Lower lobe of right lung (tissue), 2 donors: ENCODE measurements at places on chromosomes 2 and 18. TPM values are rescaled to one million over a fixed set of nuclear protein-coding genes. Genes with fewer than 3 reads are reported as not detected.

GRCh38 chr2:212540341-212540740 is 1.7 kb upstream of the ERBB4 start:
- no peak overlapping the region for H3K4me3 ChIP-seq
- no peak overlapping the region for H3K27ac ChIP-seq
- H3K4me1 ChIP-seq: peaks cover 12% of the 10 kb centered on the region
- no peak for DNase-seq

DNA sequence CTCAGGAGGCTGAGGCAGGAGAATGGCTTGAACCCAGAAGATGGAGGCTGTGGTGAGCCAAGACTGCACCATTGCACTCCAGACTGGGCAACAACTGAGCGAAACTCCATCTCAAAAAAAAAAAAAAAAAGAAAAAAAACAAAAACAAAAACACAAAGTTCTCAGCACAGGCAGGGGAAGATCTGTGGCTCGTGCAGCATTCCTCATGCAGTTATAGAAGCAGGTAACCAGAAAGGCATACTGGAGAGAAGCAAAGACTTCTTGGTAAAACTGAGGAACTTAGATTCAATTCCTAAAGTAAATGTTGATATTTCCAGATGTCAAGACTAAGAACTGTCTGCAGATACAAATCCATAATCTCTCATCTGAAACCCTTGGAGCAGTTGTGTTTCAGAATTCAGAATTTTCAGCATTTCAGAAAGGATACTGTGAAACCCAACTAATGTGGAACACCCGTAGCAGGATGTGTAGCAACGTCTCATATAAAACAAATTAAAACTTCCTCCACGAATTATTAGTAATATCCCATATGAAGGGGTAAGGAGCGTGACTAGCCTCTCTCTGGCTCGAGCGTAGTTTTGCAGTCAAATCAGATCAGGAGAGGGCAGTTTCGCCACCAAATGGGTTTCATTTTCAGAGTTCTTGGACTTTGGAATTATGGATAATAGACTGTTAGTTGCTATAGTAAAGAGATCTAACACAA is 13.2 kb upstream of the SLC25A52 start:
- H3K27me3 ChIP-seq: no peaks in the 10 kb centered on the region
- no peak overlapping the region for H3K27ac ChIP-seq
- no peaks in the 10 kb centered on the region for H3K4me1 ChIP-seq
- H3K36me3 ChIP-seq: no peaks in the 10 kb centered on the region

GRCh38 chr18:9743200-9744016 is 35.3 kb downstream of the RAB31 start:
- H3K36me3 ChIP-seq: no peaks in the 10 kb centered on the region
- peak overlapping the region; percentile 12 for H3K27ac ChIP-seq
- no peaks in the 10 kb centered on the region for H3K27me3 ChIP-seq
- peaks cover 27% of the 10 kb centered on the region for H3K4me1 ChIP-seq

DNA sequence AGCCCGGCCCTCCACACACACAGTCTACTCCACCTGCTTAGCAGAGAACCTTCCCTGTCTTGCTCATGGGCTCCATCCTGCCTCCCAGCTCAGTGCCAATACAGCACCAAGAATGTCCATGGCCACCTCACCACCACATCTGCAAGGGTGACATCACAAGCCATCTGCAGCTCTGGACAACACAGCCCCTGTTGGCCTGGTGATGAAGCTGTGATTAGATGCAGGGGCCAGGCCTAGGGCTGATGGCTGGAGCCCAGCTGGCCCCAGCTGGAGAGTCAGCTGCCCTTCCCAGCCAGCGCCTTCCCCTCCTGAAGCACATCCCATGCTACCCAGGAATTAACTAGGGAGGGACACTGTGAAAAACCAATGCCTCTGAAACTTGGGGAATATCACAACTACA is 91.1 kb downstream of the TTC32 start:
- H3K36me3 ChIP-seq: no peaks in the 10 kb centered on the region
- no peaks in the 10 kb centered on the region for H3K27me3 ChIP-seq
- DNase-seq: no peak
- H3K27ac ChIP-seq: no peak overlapping the region
- no peaks in the 10 kb centered on the region for H3K4me1 ChIP-seq

DNA sequence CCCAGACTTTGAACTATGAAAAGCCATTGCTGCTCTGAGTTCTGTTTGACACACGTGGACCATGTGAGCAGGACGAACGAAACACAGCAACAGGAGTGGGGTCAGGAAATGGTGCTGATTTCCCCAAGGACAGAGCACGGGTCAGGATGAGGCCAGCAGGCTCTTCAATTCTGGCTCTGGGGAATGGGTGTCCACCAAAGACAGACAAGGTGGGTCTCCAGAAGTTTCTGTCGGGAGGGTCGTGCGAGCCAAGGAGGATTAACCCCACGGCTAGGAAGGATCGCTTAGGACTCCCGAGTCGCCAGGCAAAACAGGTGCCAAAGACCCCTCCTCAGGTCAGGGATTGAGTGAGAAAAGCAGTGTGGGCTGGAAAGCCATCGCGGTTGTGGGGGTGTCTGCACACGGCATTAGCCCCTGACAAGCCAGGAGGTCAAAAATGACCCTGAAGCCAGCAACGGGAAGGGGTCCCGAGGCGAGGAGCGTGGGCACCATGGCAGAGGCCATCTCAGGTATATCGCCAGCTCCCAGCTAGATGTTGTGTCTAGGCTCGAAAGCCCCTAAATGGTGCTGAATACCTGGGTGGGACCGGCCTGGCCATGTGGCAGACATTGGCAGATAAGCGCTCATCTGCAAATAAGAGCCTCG is 213.9 kb upstream of the SALL3 start:
- no peaks in the 10 kb centered on the region for H3K36me3 ChIP-seq
- no peak overlapping the region for H3K27ac ChIP-seq
- no peak overlapping the region for H3K4me3 ChIP-seq
- no peaks in the 10 kb centered on the region for H3K4me1 ChIP-seq
- DNase-seq: no peak
- H3K27me3 ChIP-seq: peaks cover 13% of the 10 kb centered on the region

DNA sequence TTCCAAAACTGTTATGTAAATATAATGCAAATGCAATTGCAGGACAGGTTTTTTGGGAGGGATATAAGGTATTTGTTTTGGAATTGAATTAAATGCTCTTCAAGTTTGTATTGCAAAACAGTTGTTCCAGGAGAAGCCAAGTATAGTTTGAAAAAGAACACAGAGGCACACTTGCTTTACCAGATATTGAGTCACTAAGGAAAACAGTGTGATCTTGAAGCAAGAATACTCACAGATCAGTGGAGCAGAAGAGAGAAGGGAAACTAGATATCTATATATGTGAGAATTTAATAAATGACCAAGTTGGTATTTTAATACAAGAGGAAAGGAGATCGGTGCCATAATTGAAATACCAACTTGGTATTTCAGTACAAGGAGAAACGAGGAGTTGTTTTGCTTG is 178.9 kb downstream of the CAPN13 start:
- DNase-seq: no peak
- no peaks in the 10 kb centered on the region for H3K4me1 ChIP-seq
- H3K36me3 ChIP-seq: no peaks in the 10 kb centered on the region
- no peaks in the 10 kb centered on the region for H3K27me3 ChIP-seq

- DNase-seq: peak; percentile 41
- no peaks in the 10 kb centered on the region for H3K36me3 ChIP-seq
- H3K4me3 ChIP-seq: no peak overlapping the region
- no peak overlapping the region for H3K27ac ChIP-seq
- H3K4me1 ChIP-seq: peaks cover 5% of the 10 kb centered on the region
These were observed 12.6 kb upstream of the KCNG2 start for GRCh38 chr18:79784965-79785770.

The RDH14 gene
- total RNA-seq: 18.3 TPM

The ALLC gene
- total RNA-seq: not detected
